ENCODE measurements at places on chromosomes 11 and 22. TPM values are rescaled to one million over a fixed set of nuclear protein-coding genes. Genes with fewer than 3 reads are reported as not detected.

Gene PRG3
- not detected for total RNA-seq

Gene PKNOX2
- 1.2 TPM for total RNA-seq

Gene C11orf87
- not detected for total RNA-seq

Gene NAALAD2
- total RNA-seq, result 1.1 TPM

Gene IGLL1
- total RNA-seq, result not detected

Gene CECR2
- 1.0 TPM for total RNA-seq

Gene MMP20
- total RNA-seq, result not detected

Gene APOBEC3B
- total RNA-seq, result 8.8 TPM

Gene SAA1
- total RNA-seq, result not detected

Gene KRTAP5-7
- total RNA-seq, result not detected

Gene CLTCL1
- 8.5 TPM for total RNA-seq

Gene BAIAP2L2
- total RNA-seq, result 44.1 TPM

Gene NXPE1
- not detected for total RNA-seq

Gene PRR33
- total RNA-seq, result not detected

Gene NLRP14
- total RNA-seq, result not detected

Gene EIF4ENIF1
- total RNA-seq, result 9.7 TPM

Gene MTMR2
- total RNA-seq, result 19.7 TPM

Gene CARD10
- total RNA-seq, result 35.8 TPM

Gene GUCD1
- total RNA-seq, result 87.6 TPM

Gene BDNF
- 4.1 TPM for total RNA-seq

Gene CLMP
- total RNA-seq, result 9.8 TPM

Gene SYTL2
- total RNA-seq, result 17.3 TPM

Gene B4GALNT4
- total RNA-seq, result 42.6 TPM

Gene MUC2
- 0.03 TPM for total RNA-seq

Gene KRTAP5-1
- not detected for total RNA-seq

Gene STX3
- 27.3 TPM for total RNA-seq

Gene FAT3
- total RNA-seq, result 4.3 TPM
